Skin of body (tissue), 3 donors: ENCODE measurements at places on chromosomes 13 and 19.
A peak's percentile ranks its signal among the peaks of the same experiment; 100 is the strongest.

GRCh38 chr13:49714757-49715156 is 23.5 kb upstream of the EBPL start:
- DNase-seq, result no peak

DNA sequence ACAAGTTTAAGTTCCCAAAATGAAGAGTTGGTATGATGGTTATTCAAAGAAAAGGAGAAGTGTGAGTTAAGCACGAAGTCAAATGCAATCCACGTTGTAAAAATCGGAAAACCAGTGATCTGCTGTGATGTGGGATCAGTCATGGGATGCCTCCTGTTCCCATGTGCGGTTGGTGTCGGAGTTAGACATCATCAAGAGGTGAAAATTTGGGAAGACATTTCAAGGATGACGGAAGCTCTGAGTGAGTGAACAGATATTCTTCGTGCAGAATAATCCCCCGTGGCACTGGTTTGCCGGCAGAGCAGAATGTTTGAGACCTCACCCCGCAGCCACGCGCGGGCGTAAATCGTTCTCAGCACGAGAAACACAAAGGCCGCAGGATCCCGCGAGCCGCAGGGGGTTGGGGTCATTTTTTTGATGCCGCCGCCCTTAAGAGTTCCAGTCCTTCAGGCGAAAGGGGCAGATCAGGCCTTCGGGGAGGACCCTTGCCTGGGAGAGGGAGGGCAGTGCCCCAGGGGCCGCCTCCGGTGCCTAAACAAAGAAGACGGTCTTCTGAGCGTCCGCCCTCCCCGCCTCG is 13.7 kb upstream of the SOX1 start:
- DNase-seq, result no peak

GRCh38 chr13:98798849-98799645 is 46.6 kb upstream of the SLC15A1 start:
- DNase-seq, result peak; percentile 87

DNA sequence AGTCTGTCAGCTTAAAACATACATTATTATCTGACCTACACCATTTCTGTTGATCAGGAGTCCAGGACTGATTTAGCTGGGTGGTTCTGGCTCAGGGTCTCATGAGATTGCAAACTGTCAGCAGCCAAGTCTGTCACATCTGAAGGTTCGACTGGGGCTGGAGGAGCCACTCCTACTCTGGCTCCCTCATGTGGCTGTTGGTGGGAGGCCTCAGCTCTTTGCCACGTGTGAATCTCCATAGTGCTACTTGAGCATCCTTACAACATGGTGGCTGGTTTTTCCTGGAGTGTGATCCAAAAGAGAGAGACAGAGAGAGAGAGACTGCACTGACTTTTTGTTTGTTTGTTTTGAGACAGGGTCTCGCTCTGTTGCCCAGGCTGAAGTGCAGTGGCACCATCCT is 63.6 kb upstream of the NFIC start:
- DNase-seq, result no peak
